Activated T-helper 1 cell treated with anti-CD3 and anti-CD28 coated beads, Interleukin-2, amount 50 U/mL, for 16 hours (primary cell): ENCODE measurements at places on chromosomes 2 and 18.

DNA sequence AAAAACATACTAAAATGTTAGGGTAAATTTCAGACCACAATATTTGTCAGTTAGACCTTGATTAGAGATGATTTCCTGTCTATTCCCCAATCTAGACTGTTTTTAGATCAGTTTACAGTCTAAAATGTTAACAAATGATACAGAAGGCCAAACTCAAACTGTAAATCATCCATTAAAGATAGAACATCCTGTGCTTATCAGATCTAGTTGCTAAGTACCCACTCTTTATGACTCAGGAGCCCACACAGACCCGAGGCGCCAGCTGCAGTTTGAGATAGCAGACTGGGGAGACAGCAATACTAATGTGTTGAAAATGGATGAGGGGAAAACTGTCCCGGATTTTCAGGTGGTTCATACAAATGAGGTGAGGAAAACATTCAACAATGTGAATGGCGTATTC lies 113.3 kb downstream of the SCG2 start:
- DNase-seq, result no peak

DNA sequence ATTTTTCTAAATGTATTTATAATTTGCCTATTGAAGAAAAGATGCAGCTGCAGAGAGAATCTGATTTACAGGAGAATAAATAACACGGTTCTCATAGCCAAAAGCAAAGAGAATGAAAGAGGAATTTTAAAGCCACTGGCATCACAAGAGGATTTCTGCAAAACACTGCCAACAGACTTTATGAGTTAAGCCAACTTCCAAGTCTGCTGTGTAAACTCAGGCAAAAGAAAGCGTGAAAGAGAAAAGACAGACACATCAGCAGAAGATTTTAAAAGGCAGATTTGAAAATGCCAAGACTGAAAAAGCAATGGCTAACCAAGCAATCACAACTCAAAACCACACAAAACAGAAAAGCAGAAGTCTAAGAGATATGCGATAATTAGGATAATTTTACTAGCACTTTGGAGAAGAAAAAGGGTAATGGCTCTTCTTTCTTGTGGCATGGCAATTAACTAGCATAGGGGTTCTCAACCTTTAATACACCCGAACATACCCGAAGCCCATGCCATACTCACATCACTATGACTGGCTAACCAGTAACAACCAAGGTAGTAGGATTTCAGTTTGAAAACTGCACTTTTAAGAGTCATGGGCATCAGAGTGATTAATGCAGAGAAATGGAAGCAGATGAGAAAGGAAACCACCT lies 4.9 kb downstream of the DARS1 start:
- DNase-seq, result no peak

- DNase-seq, result no peak
Measured at GRCh38 chr2:143964891-143965290, 555.0 kb downstream of the ZEB2 start.

GRCh38 chr2:137321566-137321965 lies 556.2 kb downstream of the THSD7B start:
- no peak for DNase-seq

DNA sequence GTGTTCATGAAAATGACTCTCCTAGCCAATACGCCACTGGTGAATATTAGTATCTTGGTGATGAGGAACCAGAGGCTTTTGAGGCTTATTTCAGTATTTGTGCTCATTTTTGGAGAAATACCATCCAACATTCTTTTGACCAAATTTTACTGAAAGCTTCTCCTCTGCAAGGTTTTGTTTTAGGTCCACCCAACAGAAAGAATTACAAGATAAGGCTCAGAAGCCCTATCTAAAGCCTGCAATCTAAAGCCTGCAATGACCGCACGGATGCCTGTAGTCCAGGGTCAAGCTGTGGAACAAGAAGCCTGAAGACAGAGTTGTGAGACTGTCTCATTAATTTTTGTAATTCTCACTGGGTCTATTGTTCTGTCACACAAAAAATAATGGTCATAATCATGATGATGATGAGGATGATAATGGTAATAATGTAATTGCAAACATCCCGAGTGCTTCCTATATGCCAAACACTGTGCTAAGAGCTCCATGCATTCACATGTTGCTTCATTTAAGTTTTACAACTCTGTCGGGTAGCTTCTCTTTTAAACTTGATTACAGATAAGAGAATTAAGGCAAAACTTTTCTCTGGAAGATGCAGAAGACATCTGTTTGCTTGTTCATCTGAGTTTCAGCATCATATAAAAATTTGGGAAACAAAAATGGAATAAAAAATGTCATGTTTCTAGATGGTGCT lies 33.2 kb upstream of the NCOA1 start:
- DNase-seq, result no peak

GRCh38 chr2:175837046-175837445 lies 165.0 kb downstream of the LNPK start:
- DNase-seq, result no peak

DNA sequence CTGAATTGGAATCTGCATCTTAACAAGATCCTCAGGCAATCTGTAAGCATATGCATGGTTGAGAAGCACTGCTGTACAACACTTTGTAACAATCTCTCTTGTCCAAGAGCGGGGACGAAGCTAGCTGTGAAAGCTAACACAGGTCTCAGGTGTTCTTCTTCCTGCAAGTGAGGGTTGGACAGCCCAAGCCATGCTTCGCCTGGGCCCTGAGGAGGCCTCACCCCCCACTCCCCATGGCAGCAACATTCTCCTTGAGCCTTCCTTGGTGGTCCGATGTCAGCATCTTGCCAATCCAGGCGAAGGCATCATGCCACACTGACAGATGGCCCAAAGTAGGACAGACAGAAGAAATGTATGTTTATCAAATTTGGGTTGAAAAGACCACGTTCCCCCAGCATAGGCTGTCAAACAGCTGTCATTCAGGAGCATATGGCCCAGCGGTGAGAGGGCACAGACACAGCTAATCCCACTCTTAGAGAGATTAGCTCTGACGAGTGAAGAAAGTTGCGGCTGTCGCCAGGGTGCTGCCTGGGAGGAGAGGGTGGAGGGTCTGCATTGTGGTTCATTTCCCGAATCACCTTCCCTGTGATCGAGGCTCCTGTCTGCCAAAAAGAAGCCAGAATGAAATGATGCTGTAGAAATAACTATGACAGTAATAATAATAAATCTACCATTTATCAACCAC lies 344.7 kb downstream of the MYCN start:
- no peak for DNase-seq
